ENCODE measurements at places on chromosomes 4 and X.

DNA sequence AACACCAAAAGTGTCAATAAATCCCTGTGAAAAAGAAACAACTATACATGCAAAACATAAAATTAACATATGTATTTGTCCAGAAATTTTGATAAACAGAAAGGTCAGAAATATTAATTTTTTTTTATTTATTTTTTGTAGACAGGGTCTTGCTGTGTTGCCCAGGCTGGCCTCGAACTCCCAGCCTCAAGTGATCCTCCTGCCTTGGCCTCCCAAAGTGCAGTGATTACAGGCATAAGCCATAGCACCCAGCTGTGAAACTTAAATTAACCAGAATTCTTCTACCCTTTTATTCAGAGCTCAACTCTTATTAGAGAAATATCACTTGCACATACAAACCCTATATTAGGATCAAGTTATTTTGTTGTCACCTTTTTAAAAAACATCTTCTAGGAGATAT, 16.2 kb downstream of the ANAPC10 start:
- DNase-seq, result no peak

- no peak for DNase-seq
These were observed 160.2 kb downstream of the SOWAHB start for GRCh38 chr4:76737771-76738085.

- DNase-seq, result no peak
These were observed 32.1 kb upstream of the BEND2 start for GRCh38 chrX:18252644-18253359.

DNA sequence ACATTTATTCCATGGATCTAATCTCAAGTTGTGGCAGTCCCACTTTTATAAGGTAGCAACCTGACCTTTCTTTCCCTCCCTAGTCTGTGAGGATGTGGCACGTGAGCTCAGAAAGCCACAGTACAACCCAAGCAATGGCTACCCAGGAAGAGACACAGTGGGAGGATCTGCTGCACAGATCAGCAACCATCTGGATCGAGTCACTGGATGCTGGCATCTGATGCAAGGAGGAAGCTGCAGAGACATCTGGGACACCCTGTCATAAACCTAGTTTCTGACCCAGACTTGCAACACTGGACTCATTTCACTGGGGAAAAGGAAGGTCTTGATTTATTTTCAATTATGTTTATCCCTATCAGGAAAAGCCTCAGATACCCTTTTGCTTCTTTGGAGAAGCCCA, 327.1 kb downstream of the PAPSS1 start:
- peak; percentile 34 for DNase-seq

GRCh38 chr4:182975806-182976205, 58.6 kb upstream of the DCTD start:
- peak; percentile 88 for DNase-seq

- no peak for DNase-seq
These were observed 19.5 kb downstream of the CASP6 start for GRCh38 chr4:109683621-109684253.

DNA sequence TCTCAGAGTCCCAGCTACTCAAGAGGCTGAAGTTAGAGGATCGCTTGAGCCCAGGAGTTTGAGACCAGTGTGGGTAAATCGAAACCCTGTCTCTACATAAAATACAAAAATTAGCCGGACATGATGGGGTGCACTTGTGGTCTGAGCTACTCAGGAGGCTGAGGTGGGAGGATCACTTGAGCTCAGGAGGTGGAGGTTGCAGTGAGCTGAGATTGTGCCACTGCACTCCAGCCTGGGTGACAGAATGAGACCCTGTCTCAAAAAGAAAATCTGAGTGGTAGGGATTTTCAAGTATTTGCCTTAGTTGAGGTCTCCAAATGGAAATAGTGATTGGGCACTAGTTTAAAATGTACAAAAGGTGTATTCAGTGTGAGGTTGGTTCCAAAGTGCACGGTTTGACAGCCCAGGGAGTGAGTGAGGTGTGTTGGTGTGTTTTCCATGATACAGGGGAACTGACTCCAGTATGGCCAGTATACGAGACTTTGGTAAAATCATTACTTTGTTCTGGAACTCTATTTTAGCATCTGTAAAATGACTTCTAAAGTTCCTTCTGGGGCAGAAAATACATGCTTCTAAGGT, 13.8 kb downstream of the ADD1 start:
- no peak for DNase-seq

- DNase-seq, result peak; percentile 25
These were observed 44.4 kb downstream of the SEL1L3 start for GRCh38 chr4:25818371-25818871.
